ENCODE measurements at places on chromosomes 2 and 18. TPM values are rescaled to one million over a fixed set of nuclear protein-coding genes. Genes with fewer than 3 reads are reported as not detected.

DNA sequence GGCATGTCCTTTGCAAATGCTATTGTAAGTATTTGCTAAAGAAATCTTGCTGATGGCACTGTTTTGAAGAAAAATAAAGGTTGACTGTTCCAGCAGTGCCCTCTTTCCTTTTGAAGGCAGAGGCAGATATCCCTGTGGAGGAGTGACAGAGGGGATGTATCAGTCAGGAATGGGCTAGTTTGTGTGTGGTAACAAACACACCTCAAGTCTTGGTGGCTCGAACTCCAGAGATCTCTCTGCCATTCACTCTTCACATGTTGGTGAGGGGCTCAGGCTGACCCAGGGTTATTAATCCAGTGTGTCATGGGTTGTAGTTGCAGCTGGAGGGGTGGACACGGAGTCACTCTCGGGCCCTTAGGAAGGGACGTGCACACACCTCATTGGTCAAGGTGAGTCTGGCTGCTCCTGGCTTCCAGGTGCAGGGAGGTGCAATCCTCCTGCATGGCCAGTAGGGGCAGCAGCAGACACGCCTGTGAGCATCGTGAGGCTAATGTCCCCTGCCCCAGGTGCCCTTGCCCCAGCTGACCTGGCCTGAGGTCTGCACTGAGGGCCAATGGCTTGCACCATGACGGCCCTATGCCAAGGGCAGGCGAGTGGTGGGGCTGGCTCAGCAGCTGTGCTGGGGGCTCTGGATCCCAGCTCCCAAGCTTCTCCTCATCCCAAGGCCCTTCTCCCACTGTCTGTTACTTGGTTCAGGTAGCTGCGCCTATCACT is 146.5 kb downstream of the ASB1 start:
- DNase-seq, result no peak

- peak; percentile 62 for DNase-seq
Measured at GRCh38 chr18:23585007-23585871, 1.1 kb downstream of the NPC1 start.

GRCh38 chr2:182170341-182170740 is 184.7 kb downstream of the PPP1R1C start:
- no peak for DNase-seq

The TRIP12 gene
- 130 TPM for total RNA-seq

The COQ10B gene
- total RNA-seq, result 55.0 TPM

Data from M059J (cell line).